ENCODE measurements at places on chromosomes 3 and 15. TPM values are rescaled to one million over a fixed set of nuclear protein-coding genes. Genes with fewer than 3 reads are reported as not detected.

CTXND1 gene
- total RNA-seq, result not detected

P4HTM gene
- 47.0 TPM for total RNA-seq

UROC1 gene
- total RNA-seq, result not detected

MAP6D1 gene
- 1.6 TPM for total RNA-seq

DUOXA1 gene
- 1.0 TPM for total RNA-seq

IL17RB gene
- total RNA-seq, result 0.22 TPM

DAZL gene
- not detected for total RNA-seq

STXBP5L gene
- not detected for total RNA-seq

ADAMTS9 gene
- not detected for total RNA-seq

IMPG2 gene
- total RNA-seq, result 0.45 TPM

FBLN2 gene
- total RNA-seq, result 0.25 TPM
